Stimulated activated CD4-positive, alpha-beta T cell treated with anti-CD3 and anti-CD28 coated beads, Interleukin-15, amount 100 ng/mL, for 24 hours (primary cell): ENCODE measurements at places on chromosomes 12 and 14.

- DNase-seq: peak; percentile 7
Observed at GRCh38 chr14:53432378-53432802, 279.3 kb upstream of the DDHD1 start.

GRCh38 chr14:99732436-99733210, 48.5 kb downstream of the CYP46A1 start:
- no peak for DNase-seq

DNA sequence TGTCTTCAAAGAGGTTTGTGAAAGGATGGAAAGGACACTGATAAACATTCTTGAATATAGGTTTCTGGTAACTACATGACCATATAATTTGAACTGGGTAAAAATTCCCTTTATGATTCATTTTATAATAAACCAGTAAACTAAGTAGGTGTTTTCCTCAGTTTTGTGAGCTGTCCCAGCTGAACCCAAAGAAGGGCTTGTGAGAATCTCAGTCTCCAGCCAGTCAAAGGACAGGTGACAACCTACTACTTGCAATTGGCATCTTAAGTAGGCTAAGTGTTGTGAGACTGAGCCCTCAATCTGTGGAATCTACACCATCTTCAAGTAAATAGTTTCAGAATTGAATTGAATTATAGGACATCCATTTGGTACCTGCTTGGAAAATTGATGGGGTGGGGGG, 75.2 kb downstream of the MYF5 start:
- DNase-seq: no peak

DNA sequence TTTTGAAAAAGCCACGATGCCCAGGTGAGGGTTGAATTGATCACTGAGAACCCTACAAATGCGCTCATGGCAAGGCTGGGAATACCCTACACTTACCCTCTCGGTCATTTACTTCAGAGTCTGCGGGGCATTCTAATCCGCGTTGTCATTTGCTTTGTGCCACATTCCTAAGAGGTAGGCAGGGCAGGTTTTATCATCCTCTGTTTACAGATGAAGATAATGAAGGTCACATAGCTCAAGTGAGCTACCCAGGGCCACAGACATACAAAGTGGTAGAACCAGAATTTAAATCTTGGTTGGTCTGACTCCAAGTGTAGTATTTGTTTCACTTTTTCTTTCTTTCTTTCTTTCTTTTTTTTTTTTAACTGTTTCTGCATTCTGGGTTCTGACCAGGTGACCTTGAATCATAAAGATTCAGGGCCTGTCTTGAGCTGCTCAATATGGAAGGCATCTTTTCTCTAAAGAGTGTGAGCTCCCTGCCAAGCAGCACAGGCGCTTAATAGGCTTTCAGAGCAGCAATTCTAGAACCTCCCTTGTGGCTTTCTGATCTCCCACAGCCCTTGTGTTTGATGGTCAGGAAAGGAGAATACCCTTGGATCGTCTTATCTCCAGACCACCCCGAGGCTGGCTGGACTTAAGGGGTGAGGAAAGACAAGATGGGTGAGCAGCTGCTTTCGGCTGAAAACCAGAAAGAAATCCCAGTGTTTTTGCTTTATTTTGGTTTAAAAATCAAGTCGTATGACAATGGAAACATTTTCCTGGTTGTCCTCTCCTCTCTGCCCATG, 662 bp upstream of the BATF start:
- DNase-seq: no peak

GRCh38 chr14:32366986-32367385, 37.9 kb downstream of the AKAP6 start:
- no peak for DNase-seq
